ENCODE measurements at places on chromosomes 6 and 20.

GRCh38 chr20:41534170-41534569 is 84.0 kb downstream of the CHD6 start:
- DNase-seq, result no peak

DNA sequence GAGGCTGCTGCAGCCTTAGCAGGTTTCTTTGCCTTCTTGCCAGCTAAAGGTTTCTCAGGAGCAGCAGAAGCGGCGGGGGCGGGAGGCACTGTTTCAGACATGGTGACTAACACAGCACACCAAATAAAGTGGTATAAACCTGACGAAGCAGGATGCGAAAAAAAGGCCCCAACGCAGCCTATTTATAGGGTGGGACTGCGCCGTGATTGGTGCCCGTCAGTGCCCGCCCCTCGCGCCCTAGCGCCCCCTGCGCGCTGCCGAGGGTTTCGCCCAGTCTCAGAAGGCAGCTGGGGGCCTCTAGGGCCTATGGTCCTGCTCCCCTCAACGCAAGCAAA is 55.0 kb downstream of the TRIM38 start:
- peak; percentile 49 for DNase-seq

- DNase-seq, result no peak
These were observed 102.7 kb upstream of the MLIP start for GRCh38 chr6:54008589-54008988.

- DNase-seq, result no peak
These were observed 24.5 kb downstream of the OVOL2 start for GRCh38 chr20:18032977-18033892.

GRCh38 chr6:8335381-8335780 is 100.0 kb downstream of the SLC35B3 start:
- no peak for DNase-seq

DNA sequence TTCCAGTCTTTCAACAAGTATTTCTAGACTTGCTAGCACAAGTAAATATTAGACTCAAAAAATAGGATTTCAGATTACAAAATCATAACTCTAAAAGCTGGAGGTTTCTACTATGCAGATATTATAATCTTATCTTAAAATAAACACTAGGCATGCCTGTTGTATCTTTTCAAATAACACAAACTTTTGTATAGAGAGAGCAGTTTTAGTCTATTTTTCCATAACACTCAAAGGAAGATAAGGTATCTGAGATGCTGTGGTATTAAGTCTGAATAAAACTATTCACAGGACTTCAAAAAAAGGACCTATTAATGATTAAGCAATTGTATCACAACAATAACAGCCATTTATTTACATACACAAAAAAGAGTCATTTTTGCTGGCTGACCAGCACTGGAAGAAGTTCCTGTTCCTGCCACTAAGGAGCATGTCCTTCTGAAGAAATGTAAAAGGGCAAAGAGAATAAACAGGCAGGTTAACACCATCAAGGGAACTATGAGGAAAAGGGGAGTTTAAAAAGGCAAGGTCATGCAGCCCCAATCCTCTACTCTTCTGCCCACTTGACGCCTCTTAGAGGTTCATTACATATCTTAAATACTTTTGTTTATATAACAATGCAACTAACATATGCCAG is 39.4 kb downstream of the REPS1 start:
- DNase-seq, result no peak

Measured in CD4-positive, CD25-positive, alpha-beta regulatory T cell (primary cell).